NCI-H187 (cell line): ENCODE measurements at places on chromosomes 12 and 14.

GRCh38 chr12:45918818-45919217, 71.6 kb downstream of the SCAF11 start:
- DNase-seq, result no peak

GRCh38 chr12:111445726-111446581, 40.2 kb downstream of the SH2B3 start:
- no peak for DNase-seq

- DNase-seq, result no peak
These were observed 338.6 kb downstream of the APAF1 start for GRCh38 chr12:98983647-98984046.

- DNase-seq, result no peak
These were observed 46.6 kb downstream of the KIF26A start for GRCh38 chr14:104184911-104185499.

- no peak for DNase-seq
These were observed 656.0 kb upstream of the MDGA2 start for GRCh38 chr14:48331421-48331820.

GRCh38 chr14:31582836-31583452, 21.7 kb downstream of the NUBPL start:
- no peak for DNase-seq

DNA sequence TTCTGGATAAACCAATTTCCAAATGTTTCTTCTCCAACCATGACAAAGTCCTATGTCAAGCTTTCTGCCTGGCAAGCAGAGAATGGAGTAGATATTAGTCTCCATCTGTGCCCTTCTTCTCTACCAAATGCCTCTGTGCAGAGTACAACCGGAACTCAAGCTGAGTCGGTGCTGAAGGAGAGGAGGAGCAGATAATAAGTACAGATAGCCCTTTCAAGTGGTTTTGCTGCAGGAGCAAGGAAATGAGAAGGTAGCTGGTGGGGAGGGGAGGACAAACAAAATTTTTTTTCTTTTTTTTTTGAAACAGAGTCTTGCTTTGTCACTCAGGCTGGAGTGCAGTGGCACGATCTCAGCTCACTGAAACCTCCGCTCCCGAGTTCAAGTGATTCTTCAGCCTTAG, 14.2 kb upstream of the HELB start:
- no peak for DNase-seq

GRCh38 chr12:92467886-92468285, 234.9 kb upstream of the PLEKHG7 start:
- no peak for DNase-seq

- DNase-seq, result no peak
These were observed 34.0 kb upstream of the JDP2 start for GRCh38 chr14:75393794-75394193.
